ENCODE measurements at places on chromosomes 12 and 14.
A peak's percentile ranks its signal among the peaks of the same experiment; 100 is the strongest.

- no peak for DNase-seq
Observed at GRCh38 chr14:51880835-51881580, 20.6 kb downstream of the GNG2 start.

DNA sequence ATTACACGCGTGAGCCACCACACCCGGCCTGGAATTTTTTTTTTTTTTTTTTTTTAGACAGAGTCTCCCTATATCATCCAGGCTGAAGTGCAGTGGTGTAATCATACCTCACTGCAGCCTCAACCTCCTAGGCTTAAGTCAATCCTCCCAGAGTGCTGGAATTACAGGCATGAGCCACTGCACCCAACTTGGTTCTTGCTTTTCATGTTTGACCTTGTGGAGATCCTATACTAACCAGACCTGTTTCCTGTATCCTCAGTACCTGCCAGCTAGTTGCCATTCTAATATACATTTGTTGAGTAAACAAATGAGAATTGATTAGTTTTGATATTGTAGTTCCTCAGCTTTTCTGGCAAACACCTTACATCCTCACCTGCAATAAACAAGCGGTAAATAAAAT is 3.2 kb upstream of the VSIG10 start:
- DNase-seq = no peak

GRCh38 chr12:88918161-88918560 is 337.9 kb upstream of the KITLG start:
- no peak for DNase-seq

DNA sequence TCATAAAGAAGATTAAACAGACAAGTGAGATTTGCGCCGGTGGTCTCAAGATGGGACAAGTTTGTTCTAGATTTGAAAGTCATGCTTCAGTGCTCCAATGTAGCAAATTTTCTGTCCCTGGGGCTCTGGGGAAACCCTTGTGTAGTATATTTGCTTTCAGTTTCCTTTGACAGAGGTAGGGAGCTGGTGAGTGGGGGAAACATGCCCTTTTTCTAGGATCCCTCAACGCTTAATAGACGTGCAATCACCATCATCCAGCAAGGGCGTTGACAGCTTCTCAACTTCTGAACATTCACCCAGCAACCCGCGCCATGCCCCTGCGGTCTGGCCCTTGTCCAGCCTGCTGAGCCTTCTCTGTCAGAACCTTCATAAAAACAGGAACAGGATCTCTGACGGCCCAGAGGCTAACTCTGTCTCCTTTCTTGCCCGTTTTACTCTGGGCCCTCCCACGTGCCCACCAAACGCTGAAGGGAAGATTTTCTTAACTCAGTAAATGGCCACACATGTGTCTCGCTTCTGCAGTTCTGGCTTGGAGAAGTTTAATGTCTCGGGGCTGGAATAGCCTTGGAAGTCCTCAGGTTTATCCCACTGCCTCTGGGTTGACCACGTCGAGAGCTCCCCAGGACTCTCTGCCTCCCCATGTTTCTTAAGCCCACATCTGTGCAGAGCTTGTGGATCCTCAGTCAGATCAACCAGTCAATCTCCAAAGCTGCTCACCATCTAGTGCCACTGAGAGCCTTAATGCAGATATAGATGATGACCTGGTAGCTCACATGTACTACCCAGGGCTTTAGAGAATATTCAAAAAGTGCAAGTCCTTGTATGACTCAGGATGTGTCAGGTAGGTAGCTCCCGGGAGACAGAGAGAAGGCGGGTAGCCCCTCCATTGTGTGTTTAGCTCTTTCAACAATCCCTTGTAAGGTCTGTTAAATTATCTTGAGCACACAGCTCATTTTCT is 58.1 kb upstream of the CCND2 start:
- DNase-seq = no peak

- no peak for DNase-seq
Observed at GRCh38 chr12:95116773-95117172, 43.4 kb upstream of the NR2C1 start.

- DNase-seq = no peak
Observed at GRCh38 chr12:24945845-24946244, 3.1 kb downstream of the BCAT1 start.

DNA sequence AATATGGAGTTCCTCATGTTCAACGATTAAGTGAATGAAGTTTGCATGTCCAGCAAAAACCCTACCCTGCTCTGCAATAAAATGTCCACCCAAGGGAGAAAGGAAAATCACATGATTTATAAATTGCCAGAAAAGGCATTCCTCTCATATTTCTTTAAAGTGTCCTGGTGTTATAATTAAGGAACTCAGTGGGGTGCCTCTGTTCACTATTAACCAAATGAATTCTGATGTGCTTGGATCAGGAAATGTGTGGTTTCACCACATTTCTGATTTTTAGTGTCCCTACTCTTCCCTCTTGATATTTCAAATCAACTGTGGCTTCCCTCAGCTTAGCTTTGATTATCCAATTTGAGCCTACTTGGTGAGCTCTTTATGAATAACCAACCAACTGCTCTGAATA is 208.1 kb downstream of the PHLDA1 start:
- DNase-seq = no peak

GRCh38 chr12:120167529-120168095 is 26.9 kb downstream of the GCN1 start:
- DNase-seq = no peak

- DNase-seq = no peak
Observed at GRCh38 chr12:54265364-54265812, 14.5 kb downstream of the CBX5 start.

DNA sequence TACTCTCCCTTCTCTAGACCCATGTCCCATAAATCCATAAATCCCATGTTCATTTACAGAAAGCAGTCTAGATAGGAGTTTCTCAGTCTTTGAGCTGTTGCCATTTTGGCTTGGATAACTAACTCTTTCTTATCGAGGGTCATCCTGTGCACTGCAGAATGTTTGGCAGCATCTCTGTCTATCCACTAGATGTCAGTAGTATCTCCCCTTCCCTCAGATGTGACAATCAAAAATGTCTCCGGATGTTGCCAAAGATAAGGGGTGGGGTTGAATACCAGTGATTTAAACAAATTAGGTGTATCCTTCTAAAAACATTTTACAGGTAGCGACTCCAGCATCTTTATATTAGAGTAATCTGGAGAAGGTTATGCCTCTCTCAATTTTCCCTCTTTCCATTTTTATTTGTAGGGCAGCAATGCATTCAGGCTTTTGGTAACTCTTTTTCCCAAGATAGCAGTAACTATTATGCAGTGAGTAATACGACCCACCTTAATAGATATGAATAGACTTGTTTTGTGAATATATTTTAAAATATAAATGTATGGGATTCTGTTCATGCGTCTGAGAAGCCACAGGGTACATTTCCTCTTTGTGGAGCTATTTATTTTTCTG is 100.7 kb downstream of the LRRK2 start:
- DNase-seq = peak; percentile 15

GRCh38 chr12:98893126-98893674 is 248.1 kb downstream of the APAF1 start:
- no peak for DNase-seq

DNA sequence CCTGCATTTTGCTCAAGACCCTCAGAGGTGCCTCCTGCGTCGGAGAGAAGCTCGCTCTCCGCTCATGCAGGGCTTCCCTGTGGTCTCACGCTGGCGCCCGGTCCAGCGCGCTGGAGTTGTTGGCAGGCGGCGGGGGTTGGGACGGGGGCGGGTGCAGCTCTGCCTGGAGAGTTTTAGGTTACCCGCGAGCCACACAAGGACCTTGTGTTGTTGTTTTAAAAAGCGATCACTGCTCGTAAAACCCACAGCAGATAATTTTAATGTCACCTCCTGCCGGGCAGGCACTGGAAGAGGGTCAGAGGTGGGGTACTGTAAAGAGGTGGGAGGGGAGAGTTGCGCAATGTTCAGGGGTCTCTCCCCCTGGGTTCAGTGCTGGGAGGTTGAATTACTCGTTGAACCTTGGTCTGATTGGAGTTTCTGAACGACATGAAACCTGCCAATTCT is 850 bp downstream of the SMOC1 start:
- DNase-seq = no peak

DNA sequence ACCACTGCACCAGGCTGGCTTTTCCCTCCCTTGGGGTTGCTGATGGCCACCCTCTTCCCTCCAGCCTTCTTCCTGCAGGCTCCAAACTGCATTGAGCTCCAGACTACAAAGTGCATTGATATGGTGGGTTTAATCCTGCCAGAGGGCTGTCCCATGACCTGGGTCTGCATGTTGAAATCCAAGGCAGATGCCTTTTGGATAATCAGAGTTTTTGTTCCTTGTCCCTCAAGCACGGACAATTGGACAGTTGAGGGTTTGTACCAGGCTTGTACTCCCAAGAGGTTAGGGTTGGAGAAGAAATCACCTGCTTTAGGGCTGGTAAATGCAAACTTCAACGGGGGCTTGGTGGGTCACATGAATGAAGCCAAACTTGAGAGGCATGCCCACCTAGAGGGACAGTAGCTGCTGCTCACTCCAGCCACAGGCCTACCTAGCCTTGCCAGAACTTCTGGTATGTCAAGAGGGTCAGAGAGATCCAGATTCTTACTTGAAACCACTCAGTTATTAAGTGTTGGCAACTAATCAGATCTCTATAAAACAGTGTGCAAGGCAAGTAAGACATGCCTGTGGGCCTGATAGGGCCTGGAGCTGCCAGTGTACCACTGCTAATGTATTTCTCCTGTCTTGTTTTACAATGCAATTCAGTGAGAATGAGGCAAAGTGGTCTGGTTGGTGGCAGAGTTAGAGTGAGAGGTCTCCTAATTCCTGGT is 21.7 kb upstream of the KRT83 start:
- DNase-seq = no peak

- no peak for DNase-seq
Observed at GRCh38 chr12:95216711-95217376, 423 bp downstream of the FGD6 start.

- DNase-seq = no peak
Observed at GRCh38 chr14:93732524-93732923, 55.8 kb downstream of the PRIMA1 start.

GRCh38 chr12:53097564-53098353 is at the start of gene IGFBP6:
Gene IGFBP6, plus strand, starts transcription at chr12:53097667. Its CDS starts 51 bp downstream, at chr12:53097718.
- DNase-seq = no peak

GRCh38 chr12:102564026-102564425 is 83.7 kb upstream of the IGF1 start:
- DNase-seq = no peak

DNA sequence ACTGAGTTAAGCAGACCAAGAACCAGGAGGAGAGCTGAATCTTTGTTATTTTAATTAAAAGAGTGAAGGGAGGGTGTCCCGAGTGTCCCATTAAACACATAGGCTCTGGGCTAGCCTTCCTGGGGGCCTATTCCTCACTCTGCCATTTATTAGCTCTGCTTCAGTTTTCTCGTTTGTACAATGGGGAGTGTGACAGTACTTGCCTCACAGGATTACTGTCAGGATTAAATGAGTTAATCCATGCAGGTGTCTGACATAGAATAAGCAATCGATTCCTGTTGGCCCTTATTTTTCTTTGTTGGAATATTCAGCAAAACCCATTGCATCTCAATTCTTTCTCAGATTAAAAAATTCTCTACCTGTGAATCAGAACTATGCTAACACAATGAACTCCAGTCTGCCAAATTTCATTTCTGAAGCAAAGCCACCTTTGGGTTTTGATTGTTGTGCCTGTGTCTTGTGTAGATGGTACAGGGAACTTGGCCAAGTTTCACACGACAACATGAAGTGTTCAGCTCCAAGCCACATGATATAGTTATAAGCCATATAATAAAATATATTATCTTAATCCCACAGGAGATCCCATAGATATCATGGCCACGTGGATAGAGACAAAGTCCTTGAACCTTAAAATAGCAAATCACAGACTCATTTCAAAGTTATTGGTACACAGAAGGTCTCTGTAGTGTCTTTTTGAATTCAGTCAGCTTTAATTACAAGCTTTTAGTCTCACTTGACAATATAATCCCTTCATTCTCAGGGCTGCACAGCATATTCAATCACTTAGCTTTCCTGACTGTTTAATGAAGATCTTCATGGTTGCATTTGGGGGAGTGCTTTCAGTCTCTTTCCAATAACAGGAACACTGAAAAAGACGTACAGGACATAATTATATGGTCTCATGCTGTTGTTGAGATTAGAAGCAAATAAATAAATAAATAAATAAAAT is 34.4 kb upstream of the CRY1 start:
- no peak for DNase-seq

- no peak for DNase-seq
Observed at GRCh38 chr14:53824061-53824460, 132.6 kb downstream of the BMP4 start.

GRCh38 chr12:66668311-66668710 is 10.6 kb downstream of the GRIP1 start:
- DNase-seq = no peak

- DNase-seq = no peak
Observed at GRCh38 chr14:74579447-74580274, 32.4 kb downstream of the LTBP2 start.

DNA sequence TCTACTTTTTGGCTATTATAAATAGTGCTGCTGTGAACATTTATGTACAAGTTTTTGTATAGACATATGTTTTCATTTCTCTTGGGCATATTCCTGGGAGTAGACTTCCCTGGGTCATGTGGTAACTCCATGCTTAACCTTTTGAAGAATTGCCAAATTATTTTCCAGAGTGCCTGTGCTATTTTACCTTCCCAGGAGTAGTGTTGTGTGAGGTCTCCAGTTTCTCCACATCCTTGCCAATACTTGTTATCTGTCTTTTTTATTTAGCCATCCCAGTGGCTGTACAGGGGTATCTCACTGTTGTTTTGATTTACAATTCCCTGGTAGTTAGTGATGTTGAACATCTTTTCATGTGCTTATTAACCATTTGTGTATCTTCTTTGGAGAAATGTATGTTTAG is 18.9 kb downstream of the UBE3B start:
- no peak for DNase-seq

DNA sequence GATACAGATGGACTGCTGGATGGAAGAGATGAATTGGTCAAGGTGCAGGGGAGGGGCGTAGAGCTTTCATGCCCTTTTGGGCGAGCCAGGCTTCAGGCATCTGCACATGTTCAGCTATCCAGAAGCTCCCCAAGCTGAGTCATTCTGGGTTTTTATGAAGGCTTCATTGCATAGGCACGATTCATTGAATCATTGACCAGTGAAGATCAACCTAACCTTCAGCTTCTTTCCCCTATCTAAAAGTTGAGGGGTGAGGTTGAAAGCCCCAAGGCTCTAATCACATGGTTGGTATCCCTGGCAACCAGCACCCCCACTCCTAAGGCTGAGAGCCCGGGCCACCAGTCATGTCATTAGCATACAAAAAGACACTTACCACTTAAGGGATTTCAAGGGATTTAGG is 36.3 kb downstream of the RPS29 start:
- DNase-seq = no peak
